ENCODE measurements at places on chromosomes 3 and 15. TPM values are rescaled to one million over a fixed set of nuclear protein-coding genes. Genes with fewer than 3 reads are reported as not detected.
A peak's percentile ranks its signal among the peaks of the same experiment; 100 is the strongest.

Gene GATA2
- polyA plus RNA-seq, result 3.3 TPM

GRCh38 chr3:69948246-69948862 is 51.2 kb upstream of the SAMMSON start:
- peak; percentile 45 for DNase-seq

Gene DISP2
- polyA plus RNA-seq, result not detected

DNA sequence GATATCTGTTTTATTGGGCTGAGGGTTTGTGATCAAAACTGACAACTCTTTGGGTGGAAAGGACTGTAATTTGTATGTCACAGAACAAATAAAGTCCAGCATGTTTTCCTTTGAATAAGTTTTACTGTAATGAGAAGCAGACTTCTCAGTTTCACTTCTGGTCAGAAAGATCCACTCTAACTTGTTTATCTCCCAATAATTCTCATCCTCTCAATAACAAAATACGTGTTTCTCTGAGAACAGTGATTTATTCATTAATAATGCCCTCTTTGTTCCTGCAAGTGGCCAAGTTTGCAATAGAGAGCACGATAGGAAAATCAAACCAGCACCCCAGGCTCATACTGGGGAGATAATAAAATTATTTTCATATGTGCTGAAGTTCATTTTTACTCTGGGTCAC is 190.6 kb downstream of the CNTN3 start:
- DNase-seq, result no peak

Gene ROPN1
- not detected for polyA plus RNA-seq

- DNase-seq, result no peak
Measured at GRCh38 chr15:72288796-72289596, 16.6 kb upstream of the PARP6 start.

- DNase-seq, result no peak
Measured at GRCh38 chr3:41317718-41318117, 118.4 kb downstream of the CTNNB1 start.

GRCh38 chr15:76155731-76156130 is 95.9 kb downstream of the TMEM266 start:
- DNase-seq, result peak; percentile 59

Gene RARRES1
- 6.3 TPM for polyA plus RNA-seq

Gene GP5
- 0.15 TPM for polyA plus RNA-seq

DNA sequence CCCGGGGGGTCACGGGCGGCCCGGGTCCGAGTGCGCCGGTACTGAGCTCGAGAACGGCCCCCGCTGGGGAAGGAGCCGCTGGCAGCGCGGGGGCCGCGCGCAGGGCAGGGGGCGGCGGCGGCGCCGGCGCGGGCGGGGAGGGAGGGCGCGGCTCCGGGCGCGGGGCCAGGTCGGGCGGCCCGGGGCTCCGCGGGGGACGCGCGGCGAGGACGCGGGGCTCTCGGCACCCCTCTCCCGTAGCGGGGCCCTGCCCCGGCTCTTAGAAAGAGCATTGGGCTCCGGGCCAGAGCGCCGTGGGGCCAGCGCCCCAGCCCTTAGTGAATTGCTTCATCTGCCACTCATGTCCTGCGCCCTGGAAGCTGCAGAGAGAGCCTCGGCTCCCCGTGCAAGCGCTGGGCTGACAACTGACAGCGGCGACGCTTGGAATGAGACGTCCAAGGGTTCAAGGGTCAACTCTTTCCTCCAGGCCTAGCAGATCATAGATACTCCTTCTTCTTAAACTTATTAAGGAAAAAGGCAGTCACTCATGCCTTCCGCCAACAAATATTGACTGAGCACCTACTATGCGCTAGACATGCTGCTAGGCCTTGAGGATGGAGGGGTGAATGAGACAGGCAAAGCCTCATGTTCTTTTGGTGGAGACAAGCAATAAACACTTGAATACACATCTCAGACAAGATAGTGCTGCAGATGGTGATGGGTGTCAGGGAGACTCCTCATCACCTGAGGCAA is 140.8 kb downstream of the SMAD6 start:
- DNase-seq, result peak; percentile 55

DNA sequence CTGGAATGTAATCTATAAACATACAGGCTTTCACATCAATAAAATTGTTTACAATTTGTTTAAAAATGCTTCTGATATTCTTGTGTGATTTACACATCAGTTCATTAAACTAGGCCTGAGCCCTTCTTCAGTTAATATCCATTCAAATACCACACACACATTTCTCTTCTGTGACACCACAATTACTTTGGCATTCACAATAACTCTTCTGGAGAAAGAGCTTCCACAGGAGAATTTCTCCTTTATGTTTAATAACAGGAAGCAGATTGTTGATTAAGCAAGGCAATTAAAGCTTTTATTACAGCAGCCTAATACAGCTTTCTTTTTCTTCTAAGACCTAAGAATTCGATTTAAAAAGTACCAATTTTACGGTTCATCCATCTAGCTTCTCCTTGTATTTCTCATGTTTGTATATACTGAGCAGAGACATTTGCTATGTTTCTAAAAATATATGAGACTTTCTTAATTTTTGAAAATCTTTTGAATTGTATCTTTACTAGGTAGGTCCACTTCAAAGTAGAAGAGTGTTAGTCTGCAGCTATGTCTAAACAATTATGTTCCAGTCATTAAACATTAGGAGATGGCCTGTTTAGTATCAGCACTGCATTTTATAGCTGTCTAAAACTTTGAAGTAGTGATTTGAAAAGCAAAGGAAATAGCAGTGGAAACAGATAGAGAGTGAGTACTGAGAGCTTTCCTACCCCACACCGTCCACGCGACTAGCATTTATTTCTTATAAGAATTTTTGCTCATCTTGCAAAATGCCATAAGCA is 511.1 kb upstream of the UBE2E2 start:
- DNase-seq, result no peak

- DNase-seq, result no peak
Measured at GRCh38 chr3:105385179-105385578, 18.5 kb downstream of the ALCAM start.

Gene LRRC31
- polyA plus RNA-seq, result not detected

GRCh38 chr15:82647835-82648256 is 683 bp upstream of the CPEB1 start:
- DNase-seq, result no peak

GRCh38 chr3:124998247-124998630 is 57.6 kb downstream of the HEG1 start:
- DNase-seq, result no peak

- DNase-seq, result no peak
Measured at GRCh38 chr15:66682246-66682645, 19.8 kb upstream of the SMAD6 start.

DNA sequence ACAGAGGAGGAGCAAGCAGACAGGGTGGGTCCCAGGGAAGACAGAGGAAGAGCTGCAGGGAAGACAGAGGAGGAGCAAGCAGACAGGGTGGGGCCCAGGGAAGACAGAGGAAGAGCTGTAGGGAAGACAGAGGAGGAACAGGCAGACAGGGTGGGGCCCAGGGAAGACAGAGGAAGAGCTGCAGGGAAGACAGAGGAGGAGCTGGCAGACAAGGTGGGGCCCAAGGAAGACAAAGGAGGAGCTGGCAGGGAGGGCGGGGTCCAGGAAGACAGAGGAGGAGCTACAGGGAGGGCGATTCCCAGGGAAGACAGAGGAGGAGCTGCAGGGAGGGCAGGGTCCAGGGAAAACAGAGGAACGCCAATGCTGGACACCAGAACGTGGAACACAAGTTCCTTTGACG is 66.5 kb downstream of the PLXNA1 start:
- DNase-seq, result no peak

GRCh38 chr15:83846847-83847246 is 192.9 kb downstream of the ADAMTSL3 start:
- DNase-seq, result peak; percentile 68

Gene SH2D7
- polyA plus RNA-seq, result 0.15 TPM

Gene ELL3
- polyA plus RNA-seq, result 3.2 TPM

- DNase-seq, result no peak
Measured at GRCh38 chr3:149216193-149216869, 5.3 kb downstream of the CP start.

- DNase-seq, result peak; percentile 43
Measured at GRCh38 chr3:152474585-152474984, 205.9 kb downstream of the MBNL1 start.

GRCh38 chr3:4271834-4272233 is 31.3 kb upstream of the SETMAR start:
- peak; percentile 41 for DNase-seq

- DNase-seq, result no peak
Measured at GRCh38 chr3:69255928-69256327, 130.0 kb downstream of the FRMD4B start.

- no peak for DNase-seq
Measured at GRCh38 chr15:63372753-63373152, 8.9 kb downstream of the CA12 start.

DNA sequence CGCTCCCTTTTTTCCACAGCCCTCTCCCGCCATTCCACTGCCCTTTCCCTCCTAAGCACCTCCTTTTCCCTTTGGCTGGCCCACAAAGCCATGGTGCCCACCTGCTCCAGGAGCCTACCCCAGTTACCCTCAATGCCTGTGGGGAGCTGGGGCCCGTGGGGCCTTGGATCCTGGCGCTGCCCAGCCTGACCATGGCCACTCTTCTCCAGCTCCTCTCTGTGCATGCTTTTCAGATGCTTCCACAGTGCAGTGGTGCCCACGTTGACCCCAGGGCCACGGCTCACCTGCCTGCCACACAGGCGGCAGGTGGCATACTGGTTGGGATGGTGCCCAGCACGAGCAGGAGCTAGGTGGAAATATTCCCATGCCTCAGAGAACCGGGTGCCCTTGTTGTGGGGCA is 1.5 kb downstream of the ZBED2 start:
- DNase-seq, result no peak

DNA sequence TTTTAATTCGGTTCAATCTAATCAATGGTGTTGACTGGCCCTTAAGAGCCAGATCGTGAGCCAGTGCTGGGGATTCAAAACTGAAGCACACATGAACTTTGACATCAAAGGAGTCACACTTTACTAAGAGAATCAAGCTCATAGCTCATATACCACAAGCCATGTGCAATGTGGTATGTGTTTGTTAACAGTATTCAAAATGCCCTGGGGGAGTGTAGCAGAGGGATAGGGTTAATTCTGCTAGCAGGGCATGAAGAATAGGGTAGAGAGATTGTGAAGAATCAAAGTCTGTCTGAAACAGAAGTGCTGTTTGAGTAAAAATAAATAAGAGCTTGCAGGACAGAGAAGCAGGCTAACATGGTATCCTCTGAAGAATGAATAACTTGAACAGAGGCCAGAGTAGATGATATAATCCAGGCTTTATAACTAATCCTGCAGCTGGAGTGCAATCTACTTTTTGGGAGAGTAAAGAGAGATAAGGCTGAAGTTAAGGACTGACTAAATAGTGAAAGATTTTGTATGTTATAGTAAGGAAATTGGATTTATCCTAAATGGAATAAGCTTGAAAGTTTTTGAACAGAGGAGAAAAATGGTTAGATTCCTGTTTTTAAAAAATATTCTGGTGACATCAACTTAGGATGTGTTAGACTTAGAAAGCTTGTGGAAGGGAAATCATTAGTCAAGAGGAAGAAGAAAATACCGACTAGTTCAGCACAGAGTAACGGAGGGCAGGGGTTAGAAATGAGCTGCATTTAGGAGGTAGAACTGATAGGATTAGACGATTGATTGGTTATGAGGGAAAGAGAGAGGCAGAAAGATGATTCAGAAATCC is 292.0 kb downstream of the NFKBIZ start:
- no peak for DNase-seq

Gene OIP5
- polyA plus RNA-seq, result 4.3 TPM

Gene GOLGA6L6
- polyA plus RNA-seq, result not detected

Gene ROBO2
- 57.4 TPM for polyA plus RNA-seq

DNA sequence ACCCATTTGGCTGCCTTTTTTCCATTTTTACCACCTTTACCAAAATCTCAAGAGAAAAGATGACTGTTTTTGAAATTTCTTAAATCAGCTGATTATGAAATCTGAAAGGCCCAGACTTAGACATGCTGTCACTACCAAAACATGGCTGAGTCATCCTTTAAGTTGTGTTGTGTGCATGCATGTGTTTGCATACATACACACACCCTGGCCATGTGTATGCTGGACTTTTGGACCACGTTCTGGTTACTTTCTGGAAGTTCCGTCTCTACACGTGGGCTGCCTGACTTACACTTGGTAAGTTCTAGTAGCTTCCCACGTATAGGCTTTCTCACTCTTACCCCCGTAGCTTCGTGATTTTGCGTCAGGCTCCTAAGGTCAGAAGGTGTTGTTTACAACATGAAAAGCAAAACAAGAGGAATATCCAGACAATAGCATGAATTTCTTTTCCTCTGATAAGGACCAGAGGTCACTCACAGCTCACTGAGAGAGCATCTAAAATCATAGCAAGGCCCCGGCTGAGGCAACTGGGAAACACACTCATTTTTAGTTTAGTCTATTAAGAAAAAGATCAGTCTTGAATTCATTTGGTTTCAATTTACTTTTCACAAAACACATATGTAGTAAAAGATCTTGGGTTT is 62.4 kb downstream of the COL8A1 start:
- no peak for DNase-seq

DNA sequence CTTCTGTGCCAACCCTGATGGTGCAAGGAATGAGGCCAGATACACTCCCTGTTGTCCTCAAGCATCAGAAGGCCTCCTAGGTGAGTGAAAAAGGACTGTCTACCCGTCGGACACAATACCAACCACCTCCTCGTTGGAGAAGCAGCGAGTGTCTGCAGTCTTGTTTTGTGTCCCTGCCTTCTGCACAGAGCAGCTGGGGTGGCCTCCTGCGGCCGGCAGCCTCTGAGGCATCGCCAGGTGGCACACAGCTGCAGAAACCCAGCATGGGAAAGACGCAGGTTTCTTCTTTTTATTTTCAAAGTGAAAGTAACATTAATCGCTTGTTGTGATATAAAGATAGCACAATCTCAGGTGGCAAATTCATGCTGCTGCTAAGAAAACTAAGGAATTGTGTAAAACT is 509.9 kb downstream of the OCA2 start:
- DNase-seq, result no peak

DNA sequence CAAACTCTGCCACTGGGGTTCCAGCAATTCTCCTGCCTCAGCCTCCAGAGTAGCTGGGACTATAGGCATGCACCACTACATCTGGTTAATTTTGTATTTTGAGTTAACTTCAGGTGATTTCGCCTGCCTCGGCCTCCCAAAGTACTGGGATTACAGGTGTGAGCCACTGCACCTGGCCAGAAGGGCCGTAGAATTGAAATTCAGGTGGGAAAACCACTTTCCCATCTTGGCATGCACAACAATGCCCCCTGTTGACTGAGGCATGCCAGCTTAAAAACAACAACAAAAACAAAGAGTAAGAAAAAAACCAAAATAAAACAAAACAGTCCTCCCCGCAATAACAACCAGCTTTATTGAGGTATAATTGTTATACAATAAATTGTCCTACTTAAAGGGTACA is 32.6 kb upstream of the RAB11A start:
- DNase-seq, result no peak

Measured in muscle of arm (tissue), 14 donors.